Dermis microvascular lymphatic vessel endothelial cell (primary cell): ENCODE measurements at places on chromosomes 1 and 21. TPM values are rescaled to one million over a fixed set of nuclear protein-coding genes. Genes with fewer than 3 reads are reported as not detected.

HOOK1 gene
- under 0.01 TPM in 2 replicates for total RNA-seq

CELA3A gene
- not detected in 2 replicates for total RNA-seq

TSACC gene
- not detected in 2 replicates for total RNA-seq

MROH7 gene
- total RNA-seq, result under 0.01 and 0.13 TPM in 2 replicates

EFNA1 gene
- 132 and 215 TPM in 2 replicates for total RNA-seq

NDUFS5 gene
- 337 and 433 TPM in 2 replicates for total RNA-seq

FCGR3B gene
- not detected in 2 replicates for total RNA-seq

BTBD19 gene
- total RNA-seq, result 3.3 and 6.2 TPM in 2 replicates

DIRAS3 gene
- total RNA-seq, result 0.13 and 1.3 TPM in 2 replicates

DCST2 gene
- under 0.01 and 0.13 TPM in 2 replicates for total RNA-seq

TRABD2B gene
- under 0.01 TPM in 1 of 2 replicates, not detected in the other for total RNA-seq

LCE2B gene
- total RNA-seq, result not detected in 2 replicates

FCRL2 gene
- not detected in 2 replicates for total RNA-seq

S100A7 gene
- total RNA-seq, result not detected in 2 replicates

CD1E gene
- not detected in 2 replicates for total RNA-seq

ACTA1 gene
- total RNA-seq, result under 0.01 TPM in 1 of 2 replicates, not detected in the other

DMBX1 gene
- not detected in 2 replicates for total RNA-seq

OR14K1 gene
- not detected in 2 replicates for total RNA-seq

PLEKHN1 gene
- 0.38 and 0.51 TPM in 2 replicates for total RNA-seq
